ENCODE measurements at places on chromosomes 4 and X.

GRCh38 chr4:108270466-108271450, 102.0 kb upstream of the LEF1 start:
- no peak for DNase-seq

- no peak for DNase-seq
Observed at GRCh38 chr4:15479089-15479912, 9.6 kb downstream of the CC2D2A start.

DNA sequence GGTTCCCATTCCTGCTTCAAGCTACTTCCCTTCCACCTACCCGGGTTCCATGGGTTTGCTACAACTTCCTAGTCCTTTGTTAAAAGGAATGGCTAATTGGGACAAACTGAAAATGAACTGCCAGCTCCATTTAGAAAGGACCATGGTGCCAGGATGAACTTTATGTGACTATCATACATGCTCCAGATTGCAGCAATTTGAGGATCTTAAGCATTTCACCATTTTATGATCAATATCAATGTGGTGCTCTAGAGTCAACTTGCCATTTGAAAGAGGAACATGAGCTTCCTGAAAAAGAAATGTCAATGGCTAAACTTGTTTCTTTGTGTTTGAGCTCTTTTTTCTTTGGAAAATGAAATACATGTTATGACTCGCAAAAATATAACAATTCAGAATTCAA, 92.7 kb upstream of the IL15 start:
- DNase-seq, result no peak

GRCh38 chr4:105520819-105521790, 31.3 kb upstream of the ARHGEF38 start:
- DNase-seq, result no peak

GRCh38 chrX:41825796-41826195, 97.6 kb downstream of the CASK start:
- DNase-seq, result no peak

DNA sequence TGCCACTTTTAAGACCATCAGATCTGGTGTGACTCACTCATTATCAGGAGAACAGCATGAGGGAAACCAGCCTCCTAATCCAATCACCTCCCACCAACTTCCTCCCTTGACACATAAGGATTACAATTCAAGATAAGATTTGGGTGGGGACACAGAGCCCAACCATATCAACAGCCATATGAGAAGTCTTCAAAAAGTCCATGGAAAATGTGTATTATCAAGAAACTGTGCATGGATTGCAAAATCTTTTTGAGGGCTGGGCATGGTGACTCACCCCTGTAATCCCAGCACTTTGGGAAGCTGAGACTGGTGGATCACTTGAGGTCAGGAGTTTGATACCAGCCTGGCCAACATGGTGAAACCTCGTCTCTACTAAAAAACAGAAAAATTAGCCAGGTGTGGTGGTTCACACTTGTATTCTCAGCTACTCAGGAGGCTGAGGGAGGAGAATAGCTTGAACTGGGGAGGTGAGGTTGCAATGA, 17.8 kb upstream of the RPL39 start:
- DNase-seq, result no peak

GRCh38 chrX:43822014-43822413, 60.2 kb downstream of the MAOB start:
- no peak for DNase-seq

- no peak for DNase-seq
Observed at GRCh38 chr4:147482281-147482680, 1.4 kb downstream of the EDNRA start.

- DNase-seq, result no peak
Observed at GRCh38 chr4:15684498-15684897, 2.9 kb downstream of the FAM200B start.

- DNase-seq, result no peak
Observed at GRCh38 chr4:100962698-100963097, 384.6 kb downstream of the PPP3CA start.

GRCh38 chr4:156609421-156609820, 362.2 kb downstream of the PDGFC start:
- no peak for DNase-seq

GRCh38 chr4:76984127-76984526, 34.6 kb downstream of the SEPTIN11 start:
- no peak for DNase-seq

DNA sequence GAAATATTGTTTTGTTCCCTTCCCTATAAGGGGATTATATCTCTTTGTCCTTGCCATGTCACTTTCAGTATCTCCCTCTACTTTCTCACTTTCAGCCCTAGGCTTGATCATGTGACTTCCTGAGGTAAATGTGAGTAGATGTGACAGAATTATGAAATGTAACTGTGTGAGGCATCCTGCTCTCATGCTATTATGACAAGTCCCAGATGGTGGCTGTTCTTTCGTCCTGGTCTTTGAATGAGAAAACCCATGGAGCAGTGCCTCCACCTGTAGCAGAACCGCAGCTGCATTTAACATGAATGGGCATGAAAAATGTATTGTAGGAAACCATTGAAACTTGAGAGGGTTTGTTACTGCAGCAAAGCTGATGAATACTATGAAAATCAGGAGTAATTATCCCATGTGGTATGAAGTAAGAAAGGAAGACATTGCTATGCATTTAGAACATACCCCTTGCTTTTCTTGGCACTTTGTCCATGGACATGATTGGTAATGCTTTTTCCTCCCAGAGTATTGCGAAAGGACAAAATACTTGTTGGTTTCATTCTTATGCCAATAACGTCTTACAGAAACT, 202.2 kb upstream of the GPRIN3 start:
- DNase-seq, result no peak

DNA sequence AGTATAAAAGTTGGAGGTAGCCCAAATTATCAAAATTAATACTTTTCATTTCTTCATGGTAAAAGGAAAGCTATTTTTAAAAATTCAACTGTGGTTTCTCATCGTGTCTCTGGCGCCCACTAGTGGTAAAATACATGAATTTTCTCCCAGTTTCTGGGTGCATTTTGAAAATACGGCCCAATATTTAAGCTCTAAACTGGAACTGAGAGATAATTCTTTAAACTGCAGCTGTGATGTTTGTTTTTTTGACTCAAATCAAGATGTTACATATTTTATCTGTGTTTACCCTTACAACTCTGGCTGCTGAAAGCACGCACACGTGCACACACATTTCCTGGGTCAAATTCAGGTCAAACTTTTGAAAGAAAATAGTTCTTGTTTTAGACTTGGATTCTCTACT, 123.9 kb upstream of the ACSL4 start:
- DNase-seq, result no peak

DNA sequence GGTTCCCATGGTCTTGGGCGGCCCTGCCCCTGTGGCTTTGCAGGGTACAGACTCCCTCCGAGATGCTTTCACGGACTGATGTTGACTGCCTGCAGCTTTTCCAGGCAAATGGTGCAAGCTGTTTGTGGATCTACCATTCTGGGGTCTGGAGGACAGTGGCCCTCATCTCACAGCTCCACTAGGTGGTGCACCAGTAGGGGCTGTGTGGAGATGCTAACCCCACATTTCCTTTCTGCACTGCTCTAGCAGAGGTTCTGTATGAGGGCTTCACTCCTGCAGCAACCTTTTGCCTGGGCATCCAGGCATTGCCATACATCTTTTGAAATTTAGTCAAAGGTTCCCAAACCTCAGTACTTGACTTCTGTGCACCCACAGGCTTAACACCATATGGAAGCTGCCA, 176.1 kb downstream of the DCAF12L1 start:
- no peak for DNase-seq

DNA sequence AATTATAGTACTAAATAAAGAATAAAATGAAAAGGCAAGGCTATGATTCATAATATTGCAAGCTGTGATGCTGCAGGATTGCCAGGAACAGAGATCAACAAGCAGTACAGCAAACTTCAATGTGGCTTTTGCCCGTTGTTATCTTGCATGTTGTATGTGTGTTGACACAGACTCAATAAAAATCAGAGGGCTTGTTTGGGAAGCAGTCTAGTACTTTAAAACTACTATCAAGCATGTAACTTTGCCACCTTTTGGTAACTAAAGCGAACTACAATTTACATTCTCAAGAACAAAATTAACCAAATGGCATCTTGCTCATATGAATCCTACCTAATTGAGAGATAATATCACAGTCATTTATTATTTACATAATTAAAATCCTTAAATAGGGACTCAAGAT, 79.8 kb upstream of the GPM6A start:
- DNase-seq, result no peak

DNA sequence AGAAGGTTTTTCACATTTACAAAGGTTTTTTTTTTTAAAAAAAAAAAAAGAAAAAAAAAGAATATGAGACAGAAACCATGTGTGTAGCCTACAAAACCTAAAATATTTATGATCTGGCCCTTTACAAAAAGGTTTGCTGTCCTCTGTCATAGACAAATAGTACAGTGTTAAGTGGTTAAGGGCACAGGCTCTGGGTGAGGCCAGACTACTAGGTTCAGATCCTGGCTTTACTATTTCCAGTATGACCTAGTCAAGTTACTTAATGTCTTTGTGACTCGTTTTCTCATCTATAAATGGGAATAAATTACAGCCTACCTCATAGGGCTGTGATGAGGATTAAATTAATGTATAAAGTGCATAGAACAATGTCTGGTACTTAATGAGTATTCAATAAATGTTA, 56.5 kb downstream of the GAB1 start:
- no peak for DNase-seq

GRCh38 chr4:185272245-185272644, 62.8 kb downstream of the SNX25 start:
- DNase-seq, result no peak

GRCh38 chr4:80016506-80016905, 56.5 kb downstream of the ANTXR2 start:
- DNase-seq, result no peak

DNA sequence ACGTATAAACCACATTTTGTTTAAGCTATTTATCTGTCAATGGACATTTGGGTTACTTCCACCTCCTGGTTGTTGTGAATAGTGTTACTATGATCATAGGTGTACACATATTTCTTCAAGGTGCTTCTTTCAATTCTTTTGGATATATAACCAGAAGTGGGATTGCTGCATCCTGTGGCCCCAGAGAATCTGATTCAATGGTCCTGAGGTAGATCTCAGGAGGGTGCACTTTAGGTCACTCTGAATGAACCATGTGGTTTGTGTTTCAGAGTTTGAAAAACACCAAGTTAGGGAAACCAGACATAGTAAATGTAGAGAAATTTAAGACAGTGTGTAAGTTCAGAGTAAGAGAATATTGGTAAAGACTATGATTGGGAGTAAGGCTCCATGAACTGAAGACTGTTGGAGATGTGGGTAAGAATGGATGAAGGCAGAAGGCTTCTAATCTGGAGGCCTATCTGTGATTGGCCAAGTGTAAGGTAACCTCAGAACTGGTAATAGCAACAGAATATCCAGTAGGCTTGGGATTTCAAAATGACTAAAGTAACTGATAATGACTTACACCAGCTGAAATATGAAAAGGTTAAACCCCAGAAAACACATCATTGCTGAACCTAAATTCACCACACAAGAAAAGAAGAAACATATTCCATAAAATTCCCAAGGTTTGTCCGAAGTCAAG, 236.9 kb downstream of the CAMK2D start:
- DNase-seq, result no peak

GRCh38 chrX:110145854-110146253, 142.9 kb downstream of the TMEM164 start:
- DNase-seq, result no peak

DNA sequence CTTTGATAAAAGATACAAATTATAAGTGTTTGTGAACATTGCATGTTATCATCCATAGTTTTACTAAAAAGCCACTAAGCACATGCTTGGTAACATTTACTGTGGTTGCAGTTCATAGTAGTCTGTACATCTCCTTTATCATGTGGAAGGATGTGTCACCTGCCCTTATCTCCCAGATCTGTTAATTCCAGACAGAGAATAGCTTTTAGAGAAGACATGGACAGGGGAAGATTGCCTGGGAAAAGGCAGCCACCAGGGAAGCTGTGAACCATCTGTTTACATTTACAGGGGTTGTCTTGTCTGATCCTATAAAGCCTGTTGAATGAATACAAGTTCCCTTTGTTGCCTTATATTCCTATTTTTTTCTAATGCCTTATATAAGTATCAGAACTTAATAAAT, 396.0 kb downstream of the FAT4 start:
- DNase-seq, result no peak

DNA sequence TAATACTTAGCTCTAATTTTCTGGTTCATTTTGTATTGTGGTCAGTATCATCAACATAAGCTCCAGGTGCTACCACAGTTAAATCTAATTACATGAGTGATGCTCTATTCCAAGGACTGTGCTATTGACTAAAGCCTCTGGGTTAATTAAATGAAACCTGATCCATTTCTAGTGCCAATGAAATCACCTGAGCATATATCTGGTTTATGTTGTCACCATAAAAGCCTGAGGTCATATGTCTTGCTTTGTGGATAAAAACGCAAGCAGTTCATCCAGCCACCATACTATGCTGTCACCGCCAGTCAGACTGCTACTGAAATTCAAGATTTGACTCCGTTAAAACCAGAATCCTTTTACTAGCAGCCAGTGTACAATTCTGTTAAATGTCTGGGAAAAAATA, 64.2 kb upstream of the ZNF518B start:
- no peak for DNase-seq

DNA sequence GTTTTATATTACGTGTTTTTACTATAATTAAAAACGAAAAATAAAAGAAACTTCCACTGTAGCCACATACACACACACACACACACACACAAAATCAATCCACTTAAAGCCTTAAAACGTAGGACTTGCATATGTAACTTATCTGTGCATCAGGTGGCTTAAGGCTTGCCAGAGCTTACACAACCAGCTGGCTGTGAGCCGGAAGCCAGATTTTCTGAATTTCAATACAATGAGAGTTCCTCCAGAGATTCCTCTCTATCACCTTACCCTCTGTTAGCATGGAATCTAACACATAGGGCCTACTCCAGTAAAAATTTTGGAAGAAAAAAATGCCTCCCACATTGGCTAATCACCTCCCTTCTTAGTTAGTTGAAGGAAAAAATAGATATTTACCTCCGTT, 27.9 kb upstream of the SLITRK4 start:
- no peak for DNase-seq

DNA sequence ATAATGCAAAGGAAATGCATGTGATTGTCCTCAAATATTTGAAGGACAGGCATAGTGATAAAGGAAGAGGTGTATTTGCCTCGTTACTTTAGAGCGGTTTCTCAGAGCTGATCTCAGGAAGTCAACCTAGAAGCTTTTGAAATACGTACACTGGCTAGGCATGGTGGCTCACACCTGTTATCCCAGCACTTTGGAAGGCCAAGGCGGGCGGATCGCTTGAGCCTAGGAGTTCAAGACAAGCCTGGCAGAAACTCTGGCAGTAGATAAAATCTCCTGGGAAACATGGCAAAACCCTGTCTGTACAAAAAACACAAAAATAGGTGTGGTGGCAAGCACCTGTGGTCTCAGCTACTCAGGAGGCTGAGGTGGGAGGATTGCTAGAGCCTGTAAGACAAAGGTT, 24.9 kb downstream of the SMARCAD1 start:
- DNase-seq, result no peak

GRCh38 chrX:130196466-130196865, 24.7 kb downstream of the RAB33A start:
- DNase-seq, result no peak

DNA sequence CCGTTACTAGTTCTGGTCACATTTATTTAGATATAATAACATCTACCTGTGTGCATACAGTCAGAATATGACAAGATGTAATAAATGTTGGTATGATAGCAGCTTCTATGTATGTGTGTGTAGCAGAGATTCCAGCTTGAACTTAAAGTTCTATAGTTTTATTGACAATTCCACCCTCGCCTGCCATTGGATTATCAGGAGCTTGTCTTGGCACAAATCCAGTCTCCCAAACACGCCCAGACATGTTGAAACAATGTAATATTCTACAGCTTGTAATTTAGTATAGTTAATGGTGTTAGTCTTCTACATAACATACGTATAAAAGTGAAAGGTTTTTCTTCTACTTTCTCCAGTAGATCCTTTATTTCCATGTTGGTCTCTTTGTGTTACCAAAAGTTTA, 44.4 kb downstream of the BBS12 start:
- no peak for DNase-seq

All from stimulated activated CD4-positive, alpha-beta T cell treated with anti-CD3 and anti-CD28 coated beads, TNF-alpha, amount 100 ng/mL, for 1 hour (primary cell).